ENCODE measurements at places on chromosomes 7 and 10.

GRCh38 chr7:132087421-132087820 lies 488.8 kb downstream of the PLXNA4 start:
- no peak for DNase-seq

DNA sequence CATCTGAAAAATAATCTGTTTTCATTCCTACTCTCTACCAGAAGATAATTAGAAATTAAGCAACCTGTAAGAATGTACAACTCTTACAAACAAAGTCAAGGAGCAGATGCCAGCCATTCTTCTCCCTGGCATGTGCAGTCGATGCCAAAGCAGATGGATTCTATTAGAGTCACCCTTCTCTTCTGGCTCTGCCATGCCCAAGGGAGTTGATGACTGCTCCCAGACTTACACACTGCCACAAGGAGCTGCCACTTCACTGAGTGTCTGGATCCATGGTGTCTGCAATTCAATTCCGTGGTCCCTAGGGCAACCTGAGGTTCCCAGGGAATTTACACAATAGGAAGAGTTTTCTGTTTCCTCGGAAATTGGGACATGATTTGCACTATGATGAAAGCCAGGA lies 89.1 kb upstream of the IFRD1 start:
- no peak for DNase-seq

- no peak for DNase-seq
Measured at GRCh38 chr7:9752033-9752432, 1221.6 kb upstream of the PHF14 start.

- no peak for DNase-seq
Measured at GRCh38 chr7:42883950-42884349, 27.9 kb downstream of the C7orf25 start.

DNA sequence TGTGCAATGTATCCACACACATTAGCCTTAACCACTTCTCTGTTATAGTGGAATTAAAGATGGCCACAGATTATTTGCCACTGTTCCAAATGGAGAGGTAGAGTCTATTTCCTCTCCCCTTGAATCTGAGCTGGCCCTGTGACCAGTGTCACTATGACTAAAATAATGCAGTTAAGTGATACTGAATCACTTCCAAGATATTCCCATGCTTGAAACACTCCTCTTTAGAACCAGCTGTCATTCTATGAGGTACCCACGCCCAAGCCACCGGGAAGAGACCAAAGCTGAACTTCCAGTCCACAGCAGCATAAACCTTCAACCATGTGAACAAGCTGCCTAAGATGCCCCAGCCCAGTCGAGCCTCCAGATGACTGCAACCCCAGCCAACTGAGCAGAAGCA lies 2.1 kb upstream of the DHX32 start:
- DNase-seq = no peak

- no peak for DNase-seq
Measured at GRCh38 chr7:82319674-82320118, 123.9 kb downstream of the CACNA2D1 start.

GRCh38 chr10:117503244-117504205 lies 39.0 kb upstream of the EMX2 start:
- DNase-seq = no peak

- DNase-seq = no peak
Measured at GRCh38 chr10:37588299-37588698, 269.1 kb downstream of the ZNF248 start.

DNA sequence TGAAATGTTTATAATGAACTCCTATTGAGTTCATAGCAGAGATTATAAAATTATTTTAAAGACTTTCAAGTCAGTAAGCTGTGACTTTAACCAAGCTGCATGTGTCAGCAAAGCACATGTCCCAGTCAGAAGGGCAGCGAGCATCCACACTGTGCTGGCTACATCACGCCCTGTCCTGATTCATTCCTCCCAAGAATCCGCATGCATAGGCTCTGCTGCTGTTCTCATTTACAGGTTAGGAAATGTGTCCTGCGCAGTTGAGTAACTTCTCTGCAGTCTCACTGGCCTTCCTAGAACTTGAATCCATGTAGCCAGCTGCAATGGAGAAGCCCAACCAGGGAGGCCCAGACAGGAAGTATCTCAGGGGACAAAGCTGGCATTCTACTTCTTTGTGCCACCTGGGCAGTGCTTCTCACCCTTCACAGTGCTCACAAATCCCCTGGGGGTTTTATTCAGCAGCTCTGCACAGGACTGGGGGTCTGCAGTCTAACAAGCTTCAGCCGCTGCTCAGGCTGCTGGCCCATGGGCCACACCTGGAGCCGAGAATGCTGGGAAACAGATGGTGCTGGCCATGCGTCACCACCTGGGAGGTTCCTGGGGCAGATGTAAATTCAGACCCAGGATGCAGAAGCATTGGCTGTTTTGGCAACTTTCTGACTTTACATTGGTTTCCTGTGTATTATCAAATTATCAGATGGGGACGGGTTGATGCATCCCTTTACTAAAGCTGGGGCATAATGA lies 192.8 kb upstream of the GDF10 start:
- no peak for DNase-seq

- DNase-seq = no peak
Measured at GRCh38 chr10:32454148-32454547, 8.2 kb downstream of the CCDC7 start.

GRCh38 chr10:76946270-76946669 lies 691.3 kb downstream of the KCNMA1 start:
- no peak for DNase-seq
